ENCODE measurements at places on chromosomes 12 and 14. TPM values are rescaled to one million over a fixed set of nuclear protein-coding genes. Genes with fewer than 3 reads are reported as not detected.

The IFI27 gene
- total RNA-seq: 237 TPM

- no peaks in the 10 kb centered on the region for H3K27me3 ChIP-seq
- no peak overlapping the region for H3K4me3 ChIP-seq
- DNase-seq: no peak
- no peaks in the 10 kb centered on the region for H3K4me1 ChIP-seq
These were observed 94.1 kb downstream of the MSRB3 start for GRCh38 chr12:65372574-65372973.

DNA sequence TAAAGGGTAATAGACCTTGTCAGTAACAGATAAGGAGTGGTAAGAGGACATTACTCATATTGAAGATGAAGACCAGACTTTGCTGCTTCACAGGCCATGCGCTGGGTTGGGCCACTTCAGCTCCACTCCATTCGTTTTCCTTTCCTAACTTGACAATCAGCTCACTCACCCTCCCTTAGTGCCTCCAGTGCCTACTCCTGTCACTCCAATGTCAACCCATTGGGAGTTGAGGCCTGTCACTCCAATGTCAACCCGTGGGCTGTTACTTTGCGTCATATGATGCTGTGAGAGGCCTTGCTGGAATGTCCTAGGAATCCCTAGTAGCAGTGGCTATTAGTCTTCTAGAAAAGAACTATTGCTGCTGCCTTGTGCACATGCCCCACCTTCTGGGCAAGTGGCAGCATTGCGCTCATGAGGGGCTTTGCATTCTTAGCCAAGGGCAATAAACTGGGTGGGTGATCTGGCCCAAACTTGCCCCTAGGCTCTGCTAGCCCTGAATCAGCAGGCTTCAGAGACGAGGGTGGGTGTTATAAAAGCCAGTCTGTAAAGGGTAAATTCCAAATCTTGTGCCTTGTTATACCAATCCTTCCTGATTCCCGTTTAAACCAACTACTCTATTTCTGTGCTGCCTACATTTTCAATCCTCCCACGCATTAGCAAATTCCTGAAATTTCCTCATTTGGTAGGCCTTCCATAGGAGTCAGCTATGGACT, 36.1 kb downstream of the BAZ2A start:
- peaks cover 4% of the 10 kb centered on the region for H3K36me3 ChIP-seq
- H3K4me1 ChIP-seq: peaks cover 5% of the 10 kb centered on the region
- H3K4me3 ChIP-seq: no peak overlapping the region
- H3K27me3 ChIP-seq: no peaks in the 10 kb centered on the region
- no peak overlapping the region for H3K27ac ChIP-seq
- peak; percentile 62 for DNase-seq

DNA sequence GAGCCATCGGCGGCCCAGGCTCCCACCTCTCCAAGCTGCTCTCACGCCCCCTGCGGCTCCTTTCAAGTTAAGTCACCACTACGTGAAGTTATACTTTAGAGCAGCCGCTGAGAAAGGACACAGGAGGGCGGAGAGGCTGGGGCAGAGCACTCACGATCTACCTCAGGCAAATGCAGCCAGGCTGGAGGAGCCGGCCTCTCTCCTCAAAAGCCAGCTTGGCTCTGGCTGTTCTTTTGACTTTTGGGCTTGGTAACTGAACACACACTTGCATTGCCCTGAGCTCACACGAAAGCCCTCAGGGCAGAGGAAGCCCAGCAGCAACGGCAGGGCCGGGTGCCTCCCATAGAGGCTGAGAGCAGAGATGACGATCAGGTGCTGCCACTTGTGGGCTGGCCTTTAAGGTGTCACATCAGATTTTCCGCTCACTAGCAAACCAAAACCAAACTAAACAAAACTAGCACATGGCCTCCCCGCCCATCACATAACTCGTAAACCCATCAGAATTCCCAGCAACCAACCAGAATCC, 75.2 kb downstream of the PITPNM2 start:
- no peaks in the 10 kb centered on the region for H3K36me3 ChIP-seq
- H3K4me1 ChIP-seq: peaks cover 45% of the 10 kb centered on the region
- H3K4me3 ChIP-seq: peak overlapping the region; percentile 84
- no peaks in the 10 kb centered on the region for H3K27me3 ChIP-seq

DNA sequence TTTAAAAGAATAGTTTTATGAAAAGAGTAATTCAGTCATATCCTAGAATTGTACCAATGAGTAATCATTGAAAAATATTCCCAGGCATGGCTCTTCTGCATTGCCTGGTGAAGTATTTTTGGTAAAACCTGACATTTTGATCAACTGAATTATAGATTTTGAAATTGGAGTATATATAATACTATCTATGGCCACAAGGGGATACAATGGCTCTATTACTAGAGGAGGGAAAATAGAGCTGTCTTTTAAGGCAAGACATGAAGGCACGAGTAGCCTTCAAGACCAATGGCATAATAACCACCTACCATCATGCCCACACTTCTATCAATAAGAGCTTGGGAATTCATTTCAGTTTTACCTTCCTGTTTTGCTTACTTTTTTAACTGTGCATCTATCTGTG, 1241.4 kb upstream of the TMEM132C start:
- H3K36me3 ChIP-seq: no peaks in the 10 kb centered on the region
- H3K4me1 ChIP-seq: no peaks in the 10 kb centered on the region
- no peak for DNase-seq
- no peaks in the 10 kb centered on the region for H3K27me3 ChIP-seq
- no peak overlapping the region for H3K4me3 ChIP-seq

DNA sequence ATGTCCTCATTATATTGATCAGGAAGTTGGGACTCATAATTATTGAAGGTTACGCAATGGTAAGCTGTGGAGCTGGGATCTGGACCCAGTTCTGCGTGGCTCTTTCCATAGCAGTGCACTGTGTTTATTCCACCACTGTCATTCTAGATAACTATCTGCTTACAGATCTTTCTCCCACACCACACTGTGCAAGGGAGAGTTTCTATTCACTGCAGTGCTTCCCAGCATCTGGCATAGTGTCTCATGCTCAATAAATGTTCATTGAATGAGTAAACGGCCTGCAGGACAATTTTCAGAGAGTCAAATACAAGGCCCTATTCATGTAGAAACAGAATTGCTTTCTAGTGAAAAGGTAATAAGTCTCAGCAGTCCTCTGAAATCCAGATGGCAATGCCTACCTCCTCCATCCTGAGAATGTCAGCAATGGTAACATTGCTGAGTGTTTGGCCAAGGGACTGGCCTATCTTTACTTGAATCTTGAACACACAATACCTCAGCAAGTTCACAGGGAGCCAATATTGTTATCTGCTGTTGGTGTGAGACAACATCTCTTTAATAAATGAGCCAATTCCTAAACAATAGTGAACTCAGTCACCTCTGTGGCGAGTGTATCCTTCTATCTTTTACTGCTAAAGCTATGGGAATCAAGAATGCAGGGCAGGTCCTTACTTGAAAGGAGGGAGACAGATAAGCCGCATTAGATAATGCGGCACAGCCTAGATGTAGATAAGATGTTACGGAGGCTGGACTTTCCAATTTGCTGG, 332.4 kb upstream of the PRICKLE1 start:
- no peak overlapping the region for H3K27ac ChIP-seq
- no peak for DNase-seq
- no peaks in the 10 kb centered on the region for H3K36me3 ChIP-seq

The LBHD2 gene
- total RNA-seq: not detected

GRCh38 chr12:80045594-80045993, 53.7 kb upstream of the OTOGL start:
- H3K36me3 ChIP-seq: no peaks in the 10 kb centered on the region
- no peaks in the 10 kb centered on the region for H3K4me1 ChIP-seq
- no peak overlapping the region for H3K4me3 ChIP-seq
- peaks cover 5% of the 10 kb centered on the region for H3K27me3 ChIP-seq
- DNase-seq: no peak
- H3K27ac ChIP-seq: no peak overlapping the region

- no peak overlapping the region for H3K4me3 ChIP-seq
- DNase-seq: no peak
- H3K4me1 ChIP-seq: no peaks in the 10 kb centered on the region
- no peak overlapping the region for H3K27ac ChIP-seq
- no peaks in the 10 kb centered on the region for H3K36me3 ChIP-seq
- H3K27me3 ChIP-seq: no peaks in the 10 kb centered on the region
These were observed 454.1 kb upstream of the FLRT2 start for GRCh38 chr14:85075694-85076476.

- no peak for DNase-seq
- no peaks in the 10 kb centered on the region for H3K27me3 ChIP-seq
- H3K27ac ChIP-seq: no peak overlapping the region
- no peak overlapping the region for H3K4me3 ChIP-seq
These were observed 4.5 kb downstream of the DDX47 start for GRCh38 chr12:12817616-12818015.

DNA sequence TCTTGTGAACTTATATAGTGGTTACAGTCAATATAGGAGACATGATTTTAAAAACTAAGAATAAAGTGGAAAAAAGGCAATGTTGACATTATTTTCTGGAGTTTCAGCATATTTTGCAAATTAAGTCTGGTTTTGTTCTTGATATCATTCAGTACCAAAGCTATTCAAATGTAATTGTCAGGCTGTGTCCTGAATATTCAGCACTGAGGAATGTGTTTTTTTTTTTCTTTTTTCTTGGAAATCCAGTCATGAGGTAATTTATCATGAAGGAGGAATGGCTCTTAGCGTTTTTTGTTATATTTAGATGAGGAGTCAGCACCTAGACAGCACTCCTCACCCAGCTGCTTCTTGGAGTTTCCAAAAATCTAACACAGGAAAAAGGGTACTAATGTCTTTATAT, 225.5 kb downstream of the CCDC91 start:
- no peak overlapping the region for H3K4me3 ChIP-seq
- H3K36me3 ChIP-seq: peaks cover 7% of the 10 kb centered on the region
- H3K27me3 ChIP-seq: no peaks in the 10 kb centered on the region
- H3K4me1 ChIP-seq: no peaks in the 10 kb centered on the region
- H3K27ac ChIP-seq: no peak overlapping the region
- no peak for DNase-seq

DNA sequence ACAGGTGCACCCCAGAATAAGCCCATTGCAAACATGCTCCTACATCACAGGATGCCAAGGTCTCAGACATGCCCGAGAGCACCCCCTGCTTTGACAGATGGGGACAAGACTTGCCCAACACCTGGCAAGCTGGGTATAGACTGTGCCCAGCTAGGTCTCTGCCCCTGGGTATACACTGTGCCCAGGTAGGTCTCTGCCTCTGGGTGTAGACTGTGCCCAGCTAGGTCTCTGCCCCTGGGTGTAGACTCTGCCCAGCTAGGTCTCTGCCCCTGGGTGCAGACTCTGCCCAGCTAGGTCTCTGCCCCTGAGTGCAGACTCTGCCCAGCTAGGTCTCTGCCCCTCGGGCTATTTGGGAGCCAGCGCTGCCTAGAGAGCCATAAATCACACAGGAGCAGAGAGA, 85.9 kb downstream of the CCDC88C start:
- H3K4me3 ChIP-seq: peak overlapping the region; percentile 63
- no peak for DNase-seq
- no peaks in the 10 kb centered on the region for H3K27me3 ChIP-seq
- peaks cover 70% of the 10 kb centered on the region for H3K4me1 ChIP-seq

- H3K4me1 ChIP-seq: peaks cover 25% of the 10 kb centered on the region
- H3K36me3 ChIP-seq: peaks cover 38% of the 10 kb centered on the region
- H3K27me3 ChIP-seq: no peaks in the 10 kb centered on the region
- DNase-seq: no peak
- H3K4me3 ChIP-seq: no peak overlapping the region
- H3K27ac ChIP-seq: no peak overlapping the region
These were observed 6.4 kb downstream of the FKBP4 start for GRCh38 chr12:2801044-2801783.

The ALKBH1 gene
- total RNA-seq: 15.1 TPM

- H3K27ac ChIP-seq: no peak overlapping the region
- no peak for DNase-seq
- H3K27me3 ChIP-seq: peaks cover 5% of the 10 kb centered on the region
- no peaks in the 10 kb centered on the region for H3K4me1 ChIP-seq
- no peaks in the 10 kb centered on the region for H3K36me3 ChIP-seq
These were observed 129.8 kb downstream of the SEC23A start for GRCh38 chr14:38973083-38973700.

GRCh38 chr14:70392676-70393075, 24.2 kb downstream of the SYNJ2BP start:
- H3K27me3 ChIP-seq: no peaks in the 10 kb centered on the region
- no peak overlapping the region for H3K27ac ChIP-seq
- H3K36me3 ChIP-seq: peaks cover 4% of the 10 kb centered on the region

The IGFBP6 gene
- total RNA-seq: 2.0 TPM

- no peak overlapping the region for H3K4me3 ChIP-seq
- H3K27ac ChIP-seq: no peak overlapping the region
- DNase-seq: no peak
- no peaks in the 10 kb centered on the region for H3K36me3 ChIP-seq
- peaks cover 15% of the 10 kb centered on the region for H3K27me3 ChIP-seq
These were observed 20.7 kb downstream of the ADCY6 start for GRCh38 chr12:48768147-48768546.

- H3K36me3 ChIP-seq: no peaks in the 10 kb centered on the region
- H3K27ac ChIP-seq: no peak overlapping the region
- H3K4me3 ChIP-seq: no peak overlapping the region
- DNase-seq: no peak
These were observed 152.7 kb upstream of the KITLG start for GRCh38 chr12:88733008-88733407.

DNA sequence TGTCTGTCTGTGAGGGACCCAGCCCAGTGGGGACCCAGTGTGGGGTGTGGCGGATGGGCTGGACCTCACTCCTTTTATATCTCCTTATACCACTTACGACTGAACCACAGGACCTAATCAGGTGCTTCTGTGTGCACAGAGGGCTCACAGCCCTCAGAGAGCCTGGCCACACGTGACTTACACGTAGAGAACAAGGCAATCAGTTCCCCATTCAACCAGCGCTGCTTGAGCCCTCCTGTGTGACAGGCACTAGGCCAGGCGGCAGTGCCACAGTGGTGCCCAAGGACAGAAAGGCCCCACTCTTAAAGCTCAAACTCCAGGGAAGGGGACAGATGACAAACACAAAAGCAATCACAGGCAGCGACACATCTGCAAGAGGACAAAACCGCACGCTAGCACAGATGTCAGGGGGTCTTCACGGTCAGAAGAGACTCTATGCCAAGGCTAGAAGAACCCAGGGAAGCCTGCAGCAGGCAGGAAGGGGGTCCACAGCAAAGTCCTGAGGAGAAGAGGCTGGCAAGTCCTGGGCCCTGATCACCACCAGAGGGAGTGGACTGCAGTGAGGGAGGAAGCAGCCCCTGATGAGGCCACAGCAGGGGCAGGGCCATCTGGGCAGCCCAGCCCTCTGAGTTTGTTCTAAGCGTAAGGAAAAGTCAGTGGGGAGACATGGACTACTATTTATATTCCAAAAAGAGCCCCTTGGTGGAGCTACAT, 39.3 kb downstream of the SETD3 start:
- DNase-seq: no peak
- no peak overlapping the region for H3K27ac ChIP-seq

GRCh38 chr14:72742838-72743195, 151.1 kb downstream of the DPF3 start:
- H3K4me1 ChIP-seq: no peaks in the 10 kb centered on the region
- H3K36me3 ChIP-seq: peaks cover 4% of the 10 kb centered on the region
- no peak for DNase-seq
- H3K27ac ChIP-seq: no peak overlapping the region

The NUBPL gene
- total RNA-seq: 5.8 TPM

- H3K27ac ChIP-seq: no peak overlapping the region
- no peaks in the 10 kb centered on the region for H3K27me3 ChIP-seq
- H3K4me1 ChIP-seq: peaks cover 32% of the 10 kb centered on the region
- H3K36me3 ChIP-seq: no peaks in the 10 kb centered on the region
- no peak overlapping the region for H3K4me3 ChIP-seq
These were observed 133.1 kb downstream of the MED13L start for GRCh38 chr12:116144384-116144783.

- peaks cover 3% of the 10 kb centered on the region for H3K36me3 ChIP-seq
- peaks cover 12% of the 10 kb centered on the region for H3K4me1 ChIP-seq
- peaks cover 21% of the 10 kb centered on the region for H3K27me3 ChIP-seq
- no peak for DNase-seq
- peak overlapping the region; percentile 83 for H3K4me3 ChIP-seq
These were observed 1.9 kb downstream of the BCL7A start for GRCh38 chr12:122023339-122024131.
